Neuronal stem cell (in vitro differentiated cells): ENCODE measurements at places on chromosomes 12 and 14.

GRCh38 chr14:74843653-74844052 lies 32.3 kb downstream of the PROX2 start:
- DNase-seq = no peak

GRCh38 chr12:89355243-89356068 lies 3.2 kb upstream of the DUSP6 start:
- no peak for DNase-seq

- DNase-seq = no peak
Observed at GRCh38 chr12:111864913-111865312, 22.9 kb downstream of the MAPKAPK5 start.

- no peak for DNase-seq
Observed at GRCh38 chr12:11969437-11970154, 101.1 kb upstream of the BCL2L14 start.

- no peak for DNase-seq
Observed at GRCh38 chr14:67232066-67232465, 9.2 kb upstream of the PALS1 start.

GRCh38 chr12:117328556-117329100 lies 32.8 kb downstream of the NOS1 start:
- no peak for DNase-seq

DNA sequence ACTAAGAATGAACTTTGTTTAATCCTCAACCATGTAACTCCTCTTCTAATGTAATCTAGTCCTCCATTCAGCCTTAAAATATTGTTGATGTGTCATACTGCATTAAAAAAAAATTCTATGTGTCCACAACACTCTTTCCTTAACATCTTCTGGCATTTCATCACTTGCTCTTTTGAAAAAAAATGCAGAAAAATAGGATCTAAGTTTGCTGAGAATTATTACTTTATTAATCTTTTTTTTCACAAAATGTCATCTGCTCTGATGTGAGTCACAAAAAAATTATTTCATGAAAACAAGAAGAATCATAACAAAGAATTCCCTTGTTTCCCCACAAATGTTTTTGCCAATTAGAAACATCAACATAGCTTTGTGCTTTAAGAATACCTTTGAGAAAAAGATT lies 410.1 kb upstream of the MGAT4C start:
- no peak for DNase-seq

DNA sequence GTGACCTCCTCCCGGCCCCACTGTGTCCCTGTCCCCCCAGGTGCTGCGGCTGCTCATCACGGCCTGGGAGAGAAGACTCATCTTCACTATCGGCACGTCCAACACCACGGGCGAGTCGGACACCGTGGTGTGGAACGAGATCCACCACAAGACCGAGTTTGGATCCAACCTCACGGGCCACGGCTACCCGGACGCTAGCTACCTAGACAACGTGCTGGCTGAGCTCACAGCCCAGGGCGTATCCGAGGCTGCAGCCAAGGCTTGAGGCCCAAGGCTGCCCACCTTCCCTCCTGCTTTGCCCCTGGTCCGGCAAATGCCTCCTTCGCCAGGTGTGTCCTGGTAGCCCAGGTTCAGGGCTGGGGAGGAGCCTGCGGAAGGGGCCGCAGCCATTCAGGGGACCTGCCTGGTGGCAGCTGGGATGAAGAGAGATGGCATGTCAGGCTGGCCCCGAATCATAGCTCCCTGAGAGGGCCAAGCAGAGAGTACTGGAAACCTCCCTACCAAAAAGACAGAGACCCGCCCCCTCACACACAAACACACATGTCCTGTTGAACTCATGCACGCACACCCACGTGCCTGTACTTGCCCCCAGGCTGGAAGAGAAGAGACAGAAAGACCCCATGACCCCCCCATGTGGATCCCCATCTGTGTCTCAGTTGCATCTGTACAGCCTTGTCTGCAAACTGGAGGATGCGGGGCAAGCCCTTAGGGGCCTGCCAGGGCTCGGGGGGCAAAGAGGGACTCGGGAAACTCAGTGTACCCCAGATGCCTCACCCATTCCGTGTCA lies 38.7 kb downstream of the RASAL1 start:
- DNase-seq = no peak

DNA sequence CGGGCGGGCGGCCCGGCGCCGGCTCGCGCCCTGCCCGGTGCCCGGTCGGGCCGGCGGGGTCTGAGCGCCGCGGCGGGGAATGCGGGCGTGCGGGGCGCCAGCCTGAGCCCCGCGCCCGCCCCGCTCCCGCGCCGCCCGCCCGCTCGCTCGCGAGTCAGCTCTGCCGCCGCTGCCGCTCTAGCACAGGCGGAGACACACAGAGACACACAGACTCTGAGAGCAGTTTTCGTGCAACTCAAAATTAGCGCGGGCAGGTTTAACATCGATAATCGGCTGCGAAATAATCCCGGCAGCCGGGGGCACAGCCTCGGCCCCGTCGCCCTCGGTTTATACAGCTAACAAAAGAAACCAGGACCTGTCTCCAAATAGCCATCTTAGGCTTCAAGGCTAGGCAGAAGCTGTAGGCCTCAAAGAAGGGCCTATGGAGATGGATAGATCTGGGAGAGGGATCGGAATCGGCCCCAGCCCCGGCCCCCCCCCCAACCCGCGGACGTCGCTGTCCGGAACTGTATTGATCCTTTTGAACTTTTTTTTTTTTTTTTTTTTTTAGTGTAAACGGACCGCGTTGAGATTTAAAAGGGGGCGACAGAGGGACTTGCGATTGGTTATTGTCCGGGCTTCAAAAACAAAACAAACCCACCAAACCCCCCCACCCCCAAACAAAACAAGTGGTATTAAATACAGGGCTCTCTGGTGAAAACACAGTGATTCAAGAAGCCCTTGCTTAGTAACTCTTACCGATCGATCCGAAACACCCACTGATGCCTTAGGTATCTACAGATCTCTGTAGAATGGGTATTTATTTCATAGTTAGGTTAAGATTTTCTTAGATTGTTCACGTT lies 1.1 kb downstream of the ARID2 start:
- peak; percentile 66 for DNase-seq

DNA sequence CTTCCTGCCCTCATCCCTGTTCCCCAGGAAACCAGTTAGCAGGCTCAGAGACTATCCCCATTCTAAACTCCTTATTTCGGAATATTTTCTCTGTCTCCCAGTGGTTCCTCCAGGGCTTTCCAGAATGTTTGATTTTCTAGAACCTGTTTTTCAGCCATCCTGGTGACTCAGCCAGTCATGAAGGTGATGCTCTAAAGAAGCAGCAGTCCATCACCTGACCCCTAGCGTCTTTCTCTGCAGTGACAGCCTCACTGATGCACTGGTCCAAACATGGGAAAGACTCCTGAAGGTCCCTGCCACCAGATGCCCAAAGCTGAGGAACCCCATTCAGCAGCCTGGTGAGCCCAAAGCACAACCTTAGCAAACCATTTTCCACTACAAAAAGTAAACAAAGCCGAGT lies 212.6 kb downstream of the PHETA1 start:
- DNase-seq = no peak

DNA sequence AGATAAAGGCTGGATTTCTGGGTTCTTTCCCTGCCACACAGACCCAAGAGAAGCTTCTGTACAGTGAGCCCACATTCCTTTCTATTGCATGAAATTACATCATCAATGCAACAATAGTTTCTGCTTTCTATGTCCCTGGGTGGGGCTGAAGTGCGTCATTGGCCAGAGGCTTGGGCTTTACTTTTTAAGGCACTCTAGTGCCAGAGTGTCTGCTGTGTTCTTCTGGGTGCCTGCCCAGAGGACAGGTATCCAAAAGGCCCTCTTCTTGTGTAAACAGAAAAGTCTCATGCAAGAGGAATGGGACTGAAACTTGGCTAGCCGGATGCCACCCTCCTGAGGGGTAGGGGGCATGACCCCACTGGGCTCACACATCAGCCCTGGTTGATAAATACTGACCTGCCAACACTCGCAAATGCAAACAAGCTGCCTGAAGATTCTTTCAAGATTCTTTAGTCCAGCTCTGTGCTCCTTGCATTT lies 5.9 kb downstream of the KRT86 start:
- DNase-seq = no peak

GRCh38 chr12:97260786-97261185 lies 201.8 kb upstream of the RMST start:
- no peak for DNase-seq

DNA sequence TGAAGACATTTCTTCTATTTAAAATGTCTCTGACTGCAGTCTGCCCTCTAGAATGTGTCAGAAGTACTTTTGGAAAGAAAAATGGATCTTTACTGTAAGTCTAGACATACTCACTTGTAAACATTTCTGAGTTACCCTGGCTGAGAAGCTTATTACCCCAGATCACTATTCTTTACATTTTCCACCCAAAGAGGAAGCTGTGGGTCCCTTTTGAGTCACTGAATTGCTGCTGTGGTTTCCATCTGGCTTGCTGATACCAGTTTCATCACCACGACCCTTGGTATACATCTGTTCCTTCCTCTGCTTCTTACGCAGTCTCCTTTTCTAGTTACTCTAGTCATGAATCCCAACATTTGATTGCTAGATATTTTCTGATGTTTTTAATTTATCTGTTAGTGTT lies 20.2 kb upstream of the CLEC4D start:
- DNase-seq = no peak

DNA sequence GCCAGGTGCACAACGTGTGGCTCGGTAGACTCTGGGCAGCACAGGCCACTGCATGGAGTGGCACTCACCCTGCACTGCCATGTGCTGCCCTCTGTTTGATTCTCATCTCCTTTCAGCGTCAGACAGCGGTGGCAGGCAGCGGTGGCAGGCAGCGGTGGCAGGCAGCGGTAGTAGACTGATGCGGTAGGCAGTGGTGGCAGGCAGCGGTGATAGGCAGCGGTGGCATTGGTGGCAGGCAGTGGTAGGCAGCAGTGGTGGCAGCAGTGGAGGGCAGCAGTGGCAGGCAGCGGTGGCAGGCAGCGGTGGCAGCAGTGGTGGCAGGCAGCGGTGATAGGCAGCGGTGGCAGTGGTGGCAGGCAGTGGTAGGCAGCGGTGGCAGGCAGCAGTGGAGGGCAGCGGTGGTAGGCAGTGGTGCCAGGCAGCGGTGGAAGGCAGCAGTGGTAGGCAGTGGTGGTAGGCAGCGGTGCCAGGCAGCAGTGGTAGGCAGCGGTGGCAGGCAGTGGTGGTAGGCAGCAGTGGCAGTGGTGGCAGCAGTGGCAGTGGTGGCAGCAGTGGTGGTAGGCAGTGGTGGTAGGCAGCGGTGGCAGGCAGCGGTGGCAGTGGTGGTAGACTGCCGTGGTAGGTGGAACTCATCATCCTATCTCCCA lies 6.0 kb upstream of the MEG3 start:
- no peak for DNase-seq

DNA sequence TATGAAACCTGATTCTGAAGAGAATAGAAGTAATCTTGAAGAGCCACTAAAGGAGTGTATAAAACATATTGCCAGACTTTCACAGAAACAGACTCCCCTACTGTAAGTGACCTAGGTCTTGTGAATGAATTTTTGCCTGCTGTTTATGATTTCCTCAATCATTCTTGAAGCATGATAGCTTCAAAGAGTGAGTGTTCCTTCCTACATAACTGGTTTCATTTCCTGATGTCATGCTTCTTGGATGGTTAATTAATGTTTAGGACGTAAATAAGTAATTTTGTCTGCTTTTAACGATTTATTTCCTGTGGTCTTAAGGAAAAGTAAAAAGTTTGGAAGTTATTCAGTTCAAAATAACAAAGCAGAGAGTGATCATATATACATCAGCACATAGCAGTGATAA lies 129.8 kb downstream of the PIK3C2G start:
- DNase-seq = no peak

GRCh38 chr12:1792406-1792805 lies 28.0 kb upstream of the LRTM2 start:
- DNase-seq = no peak

DNA sequence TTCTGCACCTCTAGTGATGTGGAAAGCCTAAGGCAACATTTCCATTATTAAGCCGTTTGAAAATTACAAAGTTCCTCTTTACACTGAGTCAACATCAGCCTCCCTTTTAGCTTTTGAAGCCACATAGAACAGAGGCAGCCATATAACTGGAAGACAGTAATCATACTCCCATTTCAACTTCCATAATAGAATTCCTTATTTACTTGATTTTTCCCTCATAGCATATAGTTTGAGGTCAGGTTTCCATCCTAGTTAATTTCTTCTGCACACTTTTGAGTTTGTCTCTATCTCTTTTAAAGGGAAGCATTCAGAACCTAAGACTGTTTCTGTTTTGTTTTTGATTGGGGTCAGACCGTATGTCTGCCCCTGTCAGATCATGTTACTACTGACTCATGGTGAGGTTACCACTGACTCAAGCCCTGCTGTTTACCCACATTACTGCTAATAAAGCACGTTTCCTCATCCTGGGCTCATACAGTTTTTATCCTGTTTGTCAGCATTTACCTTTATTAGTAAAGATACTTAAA lies 161.0 kb downstream of the SLC38A4 start:
- DNase-seq = no peak

GRCh38 chr14:75402867-75403413 lies 24.9 kb upstream of the JDP2 start:
- no peak for DNase-seq

- DNase-seq = no peak
Observed at GRCh38 chr14:64891839-64892375, 12.2 kb upstream of the SPTB start.

- DNase-seq = no peak
Observed at GRCh38 chr12:30631740-30632139, 63.9 kb downstream of the IPO8 start.

DNA sequence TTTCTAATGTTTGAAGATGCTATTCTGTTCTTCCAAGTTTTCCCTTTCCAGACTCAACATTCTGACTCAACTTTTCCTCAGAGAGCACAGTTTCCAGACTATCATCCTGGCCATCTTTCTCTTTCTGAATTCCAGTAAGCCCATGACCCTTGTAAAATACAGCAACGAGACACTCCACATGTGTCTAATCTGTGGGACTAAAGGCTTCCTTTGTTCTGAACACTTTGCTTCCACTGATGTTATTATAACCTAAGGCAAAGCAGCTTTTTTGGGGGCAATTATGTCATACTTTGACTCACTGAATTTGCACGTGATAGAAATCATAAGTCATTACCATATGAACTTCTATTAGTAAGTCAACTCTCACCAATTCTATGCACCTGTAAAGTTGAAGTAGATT lies 6.3 kb upstream of the ART4 start:
- DNase-seq = no peak

- no peak for DNase-seq
Observed at GRCh38 chr12:131928080-131928710, 881 bp upstream of the PUS1 start.
